Heart left ventricle (tissue), 16 donors: ENCODE measurements at places on chromosomes 13 and 19. TPM values are rescaled to one million over a fixed set of nuclear protein-coding genes. Genes with fewer than 3 reads are reported as not detected.

GRCh38 chr13:25059958-25060357, 36.0 kb upstream of the PABPC3 start:
- H3K27me3 ChIP-seq, result no peaks in the 10 kb centered on the region
- H3K4me1 ChIP-seq, result no peaks in the 10 kb centered on the region
- no peak overlapping the region for H3K27ac ChIP-seq
- H3K4me3 ChIP-seq, result no peak overlapping the region
- DNase-seq, result no peak
- no peaks in the 10 kb centered on the region for H3K36me3 ChIP-seq

DNA sequence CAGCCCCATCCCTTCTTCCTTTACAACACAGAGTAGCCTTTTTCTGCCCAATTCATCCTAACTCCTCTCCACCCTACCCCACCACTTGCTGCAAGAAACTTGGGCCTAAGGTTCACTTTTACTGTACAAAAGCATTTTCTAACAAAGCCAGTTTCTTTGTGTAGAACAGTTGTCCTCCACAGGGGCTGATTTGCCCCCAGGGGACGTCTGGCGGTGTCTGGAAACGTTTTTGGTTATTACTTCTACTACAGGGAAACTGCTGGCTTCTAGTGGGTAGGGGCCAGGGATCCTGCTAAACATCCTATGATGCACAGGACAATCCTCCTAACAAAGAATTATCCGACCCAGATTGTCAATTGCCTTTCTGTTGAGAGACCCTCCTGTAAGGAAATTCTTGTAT, 7.3 kb upstream of the LMO7 start:
- DNase-seq, result no peak
- no peaks in the 10 kb centered on the region for H3K27me3 ChIP-seq
- H3K4me1 ChIP-seq, result no peaks in the 10 kb centered on the region
- no peak overlapping the region for H3K4me3 ChIP-seq

DNA sequence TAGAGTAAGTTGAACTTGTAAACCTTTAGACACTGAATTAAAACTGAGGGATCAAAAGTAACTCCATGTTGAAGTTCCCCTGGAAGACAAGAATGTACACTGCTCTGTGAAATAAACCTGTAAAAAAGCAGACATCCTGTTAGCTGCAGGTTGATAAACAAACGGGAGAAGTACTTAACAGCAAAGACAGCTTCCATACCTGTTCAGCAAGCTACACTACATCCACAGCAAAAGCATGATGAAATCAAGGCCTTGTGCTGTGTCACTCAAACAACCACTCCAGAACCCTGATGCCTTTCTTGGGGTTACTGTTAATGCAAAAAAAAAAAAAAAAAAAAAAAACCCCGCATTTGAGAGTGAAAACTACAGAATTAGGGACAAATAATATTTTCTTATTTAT, 20.8 kb downstream of the ANKRD10 start:
- DNase-seq, result no peak
- no peak overlapping the region for H3K4me3 ChIP-seq
- H3K27me3 ChIP-seq, result no peaks in the 10 kb centered on the region
- no peaks in the 10 kb centered on the region for H3K4me1 ChIP-seq
- peaks cover 70% of the 10 kb centered on the region for H3K36me3 ChIP-seq

DNA sequence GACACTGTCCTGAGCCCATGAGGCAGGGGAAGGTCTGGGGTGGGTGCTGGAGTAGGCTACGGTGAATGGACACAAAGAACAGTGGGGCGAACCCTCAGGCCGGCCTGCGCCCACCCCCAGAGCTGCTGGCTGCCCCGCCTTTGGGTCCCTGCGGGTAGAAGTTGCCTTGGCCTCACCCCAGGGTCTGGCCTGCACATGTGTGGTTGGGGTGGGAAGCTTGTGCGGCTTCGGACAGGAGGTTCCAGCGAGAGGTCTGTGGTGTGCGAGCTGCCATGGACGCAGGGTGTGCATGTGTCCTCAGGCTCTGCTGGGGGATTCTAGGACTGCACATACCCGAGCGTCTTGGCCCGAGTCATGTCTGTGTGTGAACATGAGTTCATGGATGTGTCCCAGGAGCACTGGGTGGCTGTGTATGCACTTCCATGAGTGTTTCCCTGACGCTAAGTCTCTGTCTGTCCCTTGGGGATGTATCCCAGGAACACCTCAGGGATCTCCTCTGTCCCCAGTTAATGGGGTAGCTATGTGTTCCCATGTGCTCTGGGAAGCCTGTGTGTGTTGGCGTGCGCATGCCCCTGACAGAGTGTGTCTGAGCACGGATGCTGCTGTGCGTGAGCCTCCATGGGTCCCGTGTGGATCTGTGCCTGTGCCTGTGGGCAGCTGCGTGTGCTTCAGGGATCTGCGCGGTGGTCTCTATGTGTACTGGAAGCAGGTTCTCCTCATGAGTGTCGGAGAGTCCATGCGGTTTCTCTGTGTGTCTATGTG, 20.8 kb upstream of the POU2F2 start:
- no peak overlapping the region for H3K4me3 ChIP-seq
- H3K4me1 ChIP-seq, result no peaks in the 10 kb centered on the region
- no peaks in the 10 kb centered on the region for H3K36me3 ChIP-seq
- no peak overlapping the region for H3K27ac ChIP-seq
- no peak for DNase-seq

DNA sequence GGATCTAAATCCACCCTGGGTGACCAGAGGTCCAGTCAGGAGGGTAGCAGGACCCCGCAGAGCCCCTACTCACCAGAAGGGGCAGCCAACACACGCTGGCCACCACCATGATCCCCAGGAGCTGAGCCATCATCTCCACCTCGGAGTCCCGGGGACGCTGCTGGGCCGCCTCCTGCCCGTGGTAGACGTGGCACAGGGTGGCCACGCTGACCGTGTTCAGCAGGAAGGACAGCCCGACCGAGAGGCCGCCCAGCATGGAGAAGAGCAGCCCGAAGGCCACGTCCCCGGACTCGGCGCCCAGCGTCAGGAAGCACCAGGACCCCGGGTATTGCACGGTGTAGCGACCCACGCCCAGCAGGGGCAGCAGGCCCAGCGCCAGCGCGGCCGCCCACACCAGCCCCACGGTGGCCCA, 6.9 kb downstream of the TBXA2R start:
- H3K4me1 ChIP-seq, result peaks cover 4% of the 10 kb centered on the region
- H3K4me3 ChIP-seq, result no peak overlapping the region
- no peaks in the 10 kb centered on the region for H3K27me3 ChIP-seq
- no peak overlapping the region for H3K27ac ChIP-seq
- H3K36me3 ChIP-seq, result no peaks in the 10 kb centered on the region

- no peak overlapping the region for H3K4me3 ChIP-seq
- H3K27ac ChIP-seq, result no peak overlapping the region
- no peaks in the 10 kb centered on the region for H3K27me3 ChIP-seq
- peaks cover 15% of the 10 kb centered on the region for H3K4me1 ChIP-seq
Observed at GRCh38 chr13:107138486-107138885, 570.5 kb upstream of the ARGLU1 start.

GRCh38 chr19:46487178-46487801, 8.4 kb downstream of the PNMA8B start:
- DNase-seq, result no peak
- H3K27ac ChIP-seq, result no peak overlapping the region
- peaks cover 27% of the 10 kb centered on the region for H3K4me1 ChIP-seq
- no peaks in the 10 kb centered on the region for H3K36me3 ChIP-seq
- H3K27me3 ChIP-seq, result no peaks in the 10 kb centered on the region

DNA sequence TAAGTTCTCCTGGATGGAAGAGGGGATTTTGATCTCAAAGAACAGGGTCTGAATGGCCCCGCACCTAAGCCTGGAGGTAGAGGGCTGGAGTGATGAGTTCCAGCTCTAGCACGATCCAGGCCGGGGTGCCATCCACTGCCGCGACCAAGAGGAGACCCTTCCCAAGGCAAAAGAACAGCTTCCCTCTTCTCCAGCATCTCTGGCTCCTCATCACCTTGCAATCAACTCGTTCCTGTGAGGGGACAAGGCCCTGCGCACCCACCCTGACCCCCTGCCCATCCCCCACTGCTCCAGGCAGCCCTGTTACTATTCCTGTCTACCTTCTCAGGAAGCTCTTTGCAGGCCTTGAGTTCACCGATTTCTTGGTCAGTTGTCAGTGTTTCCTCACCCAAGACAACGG, 17.8 kb downstream of the COL4A1 start:
- H3K27ac ChIP-seq, result no peak overlapping the region
- H3K36me3 ChIP-seq, result peaks cover 14% of the 10 kb centered on the region
- H3K4me3 ChIP-seq, result no peak overlapping the region
- H3K4me1 ChIP-seq, result peaks cover 47% of the 10 kb centered on the region
- DNase-seq, result no peak

DNA sequence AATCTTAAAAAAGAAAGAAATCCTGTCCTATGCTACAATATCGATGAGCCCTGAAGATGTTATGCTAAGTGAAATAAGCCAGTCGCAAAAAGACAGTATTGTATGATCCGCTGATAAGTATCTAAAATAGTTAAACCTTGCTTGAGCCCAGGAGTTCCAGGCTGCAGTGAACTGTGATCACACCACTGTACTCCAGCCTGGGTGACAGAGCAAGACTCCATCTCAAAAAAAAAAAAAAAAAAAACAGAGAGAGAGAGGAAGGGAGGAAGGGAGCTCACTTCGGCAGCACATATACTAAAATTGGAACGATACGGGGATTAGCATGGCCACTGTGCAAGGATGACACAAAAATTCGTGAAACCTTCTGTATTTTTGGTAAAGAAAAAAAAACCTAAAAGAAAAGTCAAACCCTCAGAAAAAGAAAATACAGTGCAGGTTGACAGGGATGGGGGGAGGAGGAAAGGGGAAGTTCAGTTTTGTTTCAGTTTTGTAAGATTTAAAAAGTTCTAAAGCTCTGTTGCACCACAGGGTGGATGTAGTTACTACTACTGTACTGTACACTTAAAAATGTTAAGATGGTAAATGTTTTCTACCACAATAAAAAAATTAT, 8.4 kb downstream of the CLASRP start:
- no peak for DNase-seq
- no peak overlapping the region for H3K4me3 ChIP-seq
- no peaks in the 10 kb centered on the region for H3K36me3 ChIP-seq
- peaks cover 36% of the 10 kb centered on the region for H3K4me1 ChIP-seq
- no peak overlapping the region for H3K27ac ChIP-seq

DNA sequence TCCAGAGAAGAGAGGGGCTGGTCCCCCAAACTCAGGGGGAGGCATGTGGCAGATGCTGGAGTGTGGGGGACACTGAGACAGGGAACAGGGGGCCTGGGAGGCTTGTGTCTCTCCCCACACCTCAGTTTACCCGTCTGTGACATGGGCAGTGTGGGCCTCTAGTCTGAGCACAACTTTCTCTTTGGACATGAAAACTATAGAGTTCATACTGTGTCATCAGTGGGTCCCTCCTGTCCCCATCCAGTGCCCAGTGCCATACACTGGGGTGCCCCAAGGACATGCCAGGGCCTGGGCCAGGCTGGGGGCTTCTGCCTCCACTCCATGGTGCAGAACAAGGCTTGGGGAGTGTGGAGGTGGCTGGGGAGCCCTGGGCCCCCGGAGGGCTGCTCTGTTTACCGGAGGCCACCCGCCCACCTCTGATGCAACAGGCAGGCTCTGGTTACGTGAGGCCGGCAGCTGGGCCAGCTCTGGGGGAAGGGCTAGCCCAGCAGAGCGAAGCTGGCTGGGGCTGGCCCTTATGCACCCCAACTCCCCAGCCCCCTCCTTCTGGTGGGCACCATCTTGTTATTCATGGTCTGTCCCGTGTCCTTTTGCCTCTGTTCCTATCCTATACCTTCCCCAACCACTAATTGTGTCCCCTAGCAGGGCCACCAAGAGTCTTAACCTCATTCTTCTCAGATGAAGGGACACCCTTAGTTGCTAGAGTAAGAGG, 1.9 kb upstream of the MEF2B start:
- no peak overlapping the region for H3K27ac ChIP-seq
- H3K36me3 ChIP-seq, result no peaks in the 10 kb centered on the region
- no peak overlapping the region for H3K4me3 ChIP-seq
- no peak for DNase-seq

- no peaks in the 10 kb centered on the region for H3K27me3 ChIP-seq
- H3K36me3 ChIP-seq, result no peaks in the 10 kb centered on the region
- peak overlapping the region; percentile 78 for H3K27ac ChIP-seq
- no peak for DNase-seq
- no peak overlapping the region for H3K4me3 ChIP-seq
Observed at GRCh38 chr19:13037161-13037560, 41.9 kb downstream of the NFIX start.

DNA sequence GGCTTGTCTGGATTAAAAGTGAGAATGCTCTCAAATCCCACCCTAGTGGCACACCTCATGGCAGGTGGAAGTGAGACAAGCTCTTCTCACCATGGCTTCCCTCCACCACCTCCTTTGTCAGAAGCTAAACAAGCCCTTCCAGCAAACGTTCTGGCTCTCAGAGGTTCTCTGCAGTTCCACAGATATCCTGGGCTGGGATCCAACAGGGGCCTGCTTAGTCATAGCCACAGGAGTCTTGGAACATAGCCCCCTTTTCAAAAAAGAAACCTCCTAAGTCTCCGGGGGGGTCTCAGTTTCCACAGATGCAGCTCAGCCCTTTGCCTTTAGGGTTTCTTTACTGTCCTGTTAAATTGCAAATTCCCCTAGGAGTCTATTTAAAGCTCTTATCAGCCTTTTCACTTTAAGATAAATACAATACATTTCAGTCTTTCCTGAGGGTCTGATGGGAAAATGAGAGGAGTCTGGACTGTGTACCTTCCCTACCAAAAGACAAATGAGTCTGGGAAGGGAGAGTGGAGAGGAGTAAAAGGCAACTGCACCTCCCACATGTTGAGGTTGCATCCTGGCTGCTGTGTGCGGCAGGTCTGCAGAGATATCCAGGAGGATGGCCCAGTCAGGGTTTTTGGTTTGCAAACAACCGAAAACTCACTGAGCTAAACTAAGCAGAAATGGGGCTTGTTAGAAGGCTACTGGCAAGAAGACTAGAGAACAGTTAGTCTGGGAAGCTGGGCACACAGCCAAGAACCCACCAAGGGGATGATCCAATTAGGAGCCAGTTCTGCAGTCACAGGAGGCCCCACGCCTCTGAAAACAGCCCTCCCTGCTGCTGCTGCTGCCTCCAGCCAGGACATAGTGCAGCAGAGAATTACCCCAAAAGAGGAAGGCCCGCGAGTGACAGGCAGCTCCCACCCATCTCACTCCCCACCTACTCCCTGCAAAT, 41.4 kb upstream of the SERP2 start:
- H3K4me3 ChIP-seq, result no peak overlapping the region
- H3K36me3 ChIP-seq, result no peaks in the 10 kb centered on the region
- peaks cover 22% of the 10 kb centered on the region for H3K4me1 ChIP-seq
- DNase-seq, result peak; percentile 77
- H3K27ac ChIP-seq, result peak overlapping the region; percentile 78

The GAPDHS gene
- not detected for total RNA-seq

The COG3 gene
- total RNA-seq, result 14.4 TPM

The NLRP4 gene
- not detected for total RNA-seq

The GPR12 gene
- 0.16 TPM for total RNA-seq

The PLEKHF1 gene
- total RNA-seq, result 7.8 TPM

The XRCC1 gene
- total RNA-seq, result 15.8 TPM

The NKPD1 gene
- not detected for total RNA-seq

The PRR36 gene
- total RNA-seq, result not detected

The PRODH2 gene
- total RNA-seq, result not detected

The ZNF578 gene
- total RNA-seq, result 0.64 TPM

The FUT2 gene
- total RNA-seq, result not detected
